Right lung (tissue), 10 donors: ENCODE measurements at places on chromosomes 12 and 14.

DNA sequence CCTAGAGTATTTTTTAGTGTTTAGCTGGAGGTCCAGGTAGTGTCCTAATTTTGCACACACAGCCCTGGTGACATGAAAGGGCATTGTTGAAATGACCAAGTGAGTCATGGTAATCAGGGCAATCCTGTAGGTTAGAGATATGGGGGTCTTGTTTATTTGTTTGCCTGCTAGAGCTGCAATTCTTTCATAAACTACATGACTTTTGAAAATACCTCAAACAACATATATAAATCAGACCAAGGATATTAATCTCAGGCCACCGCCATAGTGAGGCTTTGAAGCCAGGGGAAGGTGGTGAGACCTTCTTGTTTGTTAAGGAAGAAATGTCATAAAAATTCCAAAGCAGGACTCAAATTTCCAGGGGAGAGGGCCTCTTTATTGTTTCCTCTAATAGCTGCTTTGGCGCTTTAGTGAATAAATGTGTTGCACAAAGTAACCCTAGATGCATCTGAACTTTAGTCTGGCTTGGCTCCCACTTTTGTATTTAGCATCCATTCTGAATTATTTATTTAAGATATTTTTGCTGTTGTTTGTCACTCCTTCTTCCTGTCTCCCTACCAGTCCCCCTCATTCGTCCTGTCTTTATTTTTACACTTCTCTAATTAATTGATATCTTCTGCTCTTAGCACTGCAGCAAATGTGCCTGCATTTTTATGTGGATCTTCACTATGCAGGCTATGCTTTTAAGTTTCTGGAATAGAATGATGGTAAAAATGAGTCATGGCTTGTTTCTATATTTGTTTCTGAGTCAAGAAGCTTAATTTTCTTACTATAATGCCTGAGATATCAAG lies 430.3 kb downstream of the RAD51B start:
- no peak for DNase-seq

DNA sequence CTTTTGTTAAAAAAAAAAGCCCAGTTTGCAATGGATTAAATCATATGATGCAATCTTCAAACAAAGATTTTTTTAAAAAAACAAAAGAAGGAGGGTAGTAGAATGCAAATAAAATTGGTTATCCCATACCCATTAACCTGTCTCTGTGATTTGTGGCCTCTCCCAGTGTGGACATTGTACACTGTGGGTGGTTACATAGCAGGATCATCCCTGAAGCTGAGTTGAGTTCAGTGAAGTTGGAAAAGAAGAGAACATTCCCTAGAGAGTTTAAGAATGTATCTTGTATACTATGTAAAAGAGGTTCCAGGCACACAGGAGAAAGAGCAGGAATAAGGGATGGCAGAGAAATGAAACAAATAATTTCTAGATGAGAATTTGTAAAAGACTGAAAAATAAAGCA lies 142.4 kb upstream of the SLC16A7 start:
- DNase-seq, result no peak

DNA sequence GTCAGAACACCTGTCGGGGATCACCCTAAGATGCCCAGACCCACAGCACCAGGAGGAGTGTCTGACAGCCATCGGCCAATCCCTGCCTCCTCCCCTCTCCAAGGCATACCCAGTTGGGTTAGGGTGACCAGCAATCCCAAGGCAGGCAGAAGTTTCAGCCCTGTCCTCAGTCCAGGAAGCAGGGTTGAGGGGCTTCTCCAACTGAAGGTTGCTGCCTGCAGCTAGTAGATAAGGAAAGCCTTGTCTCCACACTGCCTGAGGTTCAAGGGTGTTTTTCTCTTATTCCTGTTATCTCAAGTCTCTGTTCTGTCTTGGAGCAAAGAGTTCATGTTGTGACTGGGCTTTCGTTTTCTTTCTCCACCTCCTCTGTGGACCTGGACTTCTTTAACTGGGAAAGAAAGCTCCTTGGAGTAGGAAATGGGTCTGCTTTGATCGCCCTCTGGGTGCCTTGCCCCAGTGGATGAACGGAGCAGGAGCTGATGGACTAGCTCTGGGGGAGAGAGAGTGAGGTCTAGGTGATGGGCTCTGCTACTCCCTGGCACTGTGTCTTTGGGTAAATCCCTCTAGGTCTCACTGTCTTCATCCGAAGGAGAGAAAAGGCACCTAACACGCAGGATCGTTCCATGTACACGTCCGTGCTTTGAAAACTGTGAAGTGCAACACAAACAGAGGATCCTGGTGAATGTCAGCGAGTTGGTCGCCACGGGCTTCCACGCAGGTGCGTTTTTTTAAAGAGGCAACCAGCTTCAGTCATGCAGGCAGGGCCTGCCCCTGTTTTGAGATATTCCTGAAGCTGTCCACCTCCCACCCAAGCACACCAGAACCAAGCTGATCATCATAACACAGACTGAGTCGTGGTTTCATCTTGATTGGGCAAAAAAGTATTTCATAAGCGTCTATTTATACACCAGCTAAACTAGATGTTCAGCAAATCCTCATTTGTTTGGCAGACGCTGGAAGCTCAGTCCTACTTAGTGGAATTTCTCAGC lies 52.5 kb upstream of the FOXN3 start:
- no peak for DNase-seq

- DNase-seq, result peak; percentile 18
Observed at GRCh38 chr14:102182936-102183619, 43.4 kb downstream of the WDR20 start.

DNA sequence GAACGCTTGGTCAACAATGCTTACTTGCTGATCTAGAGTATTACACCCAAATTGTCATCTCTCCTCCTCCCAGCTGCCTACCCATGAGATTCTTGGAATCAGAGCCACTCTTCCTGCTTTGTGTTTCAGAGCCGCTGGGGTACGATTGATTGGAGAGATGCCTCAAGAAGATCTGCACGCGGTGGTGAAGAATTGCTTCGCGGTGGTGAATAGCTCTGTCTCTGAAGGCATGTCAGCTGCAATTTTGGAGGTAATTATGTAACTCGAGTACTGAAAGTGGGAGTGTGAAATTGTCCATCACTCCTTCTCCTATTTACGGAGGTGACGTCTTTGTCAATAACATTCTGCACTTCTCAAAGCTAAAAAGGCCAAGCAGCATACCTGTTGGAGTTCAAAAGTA lies 93.9 kb downstream of the GLT1D1 start:
- DNase-seq, result no peak

- DNase-seq, result no peak
Observed at GRCh38 chr12:3149515-3150307, 72.5 kb downstream of the TSPAN9 start.

DNA sequence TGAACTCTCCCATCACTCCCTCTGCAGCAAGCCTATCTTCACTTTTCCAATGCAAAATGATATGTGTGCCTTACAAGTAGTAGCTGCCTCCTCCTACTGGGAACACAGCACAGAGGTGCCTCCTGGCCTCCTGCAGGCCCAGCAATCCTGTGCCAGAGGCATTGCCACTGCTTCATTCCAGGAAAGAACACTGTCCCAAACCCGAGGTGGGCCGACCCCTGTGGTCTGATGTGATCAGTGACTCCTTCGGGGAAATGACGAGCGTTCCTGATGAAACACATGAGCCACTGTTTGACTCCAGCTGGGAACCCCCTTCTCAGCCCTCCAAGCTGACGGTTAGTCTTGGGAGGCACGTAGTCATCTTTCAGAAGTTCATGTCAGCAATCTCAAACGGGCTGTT lies 19.5 kb downstream of the PSMC1 start:
- DNase-seq, result no peak

GRCh38 chr12:65339161-65339560 lies 60.7 kb downstream of the MSRB3 start:
- no peak for DNase-seq

DNA sequence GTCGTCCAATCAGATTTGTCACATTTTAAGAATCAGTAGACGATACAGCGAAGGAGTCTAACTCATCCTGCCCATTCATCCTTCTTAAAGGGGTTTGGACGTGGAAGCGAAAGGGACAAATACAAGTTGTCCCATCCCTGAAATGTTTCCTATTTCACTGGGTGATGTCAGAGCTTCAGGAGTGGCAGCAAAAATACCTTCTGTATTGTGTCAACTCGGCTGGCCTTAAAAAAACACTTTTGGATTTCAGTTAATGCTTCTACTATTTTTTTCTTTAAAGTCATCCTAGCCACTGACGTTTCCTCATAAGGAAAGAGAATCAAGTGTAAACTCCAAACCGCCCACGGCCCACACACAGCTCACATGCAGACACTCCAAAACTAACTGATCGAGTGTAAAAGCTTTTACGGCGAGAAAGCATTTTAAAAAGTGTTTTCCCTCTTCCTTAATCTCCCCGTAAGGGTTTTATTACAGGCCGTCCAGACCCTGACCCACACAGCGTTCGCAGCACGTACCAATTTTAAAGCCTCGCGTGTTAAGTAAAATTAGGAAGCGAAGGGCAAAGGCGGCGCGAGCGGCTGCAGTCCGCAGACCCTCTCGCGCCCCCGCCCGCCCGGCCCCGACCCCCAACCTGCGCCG lies 593 bp downstream of the CFL2 start:
- peak; percentile 40 for DNase-seq
